ENCODE measurements at places on chromosomes 6 and 20. TPM values are rescaled to one million over a fixed set of nuclear protein-coding genes. Genes with fewer than 3 reads are reported as not detected.

DNA sequence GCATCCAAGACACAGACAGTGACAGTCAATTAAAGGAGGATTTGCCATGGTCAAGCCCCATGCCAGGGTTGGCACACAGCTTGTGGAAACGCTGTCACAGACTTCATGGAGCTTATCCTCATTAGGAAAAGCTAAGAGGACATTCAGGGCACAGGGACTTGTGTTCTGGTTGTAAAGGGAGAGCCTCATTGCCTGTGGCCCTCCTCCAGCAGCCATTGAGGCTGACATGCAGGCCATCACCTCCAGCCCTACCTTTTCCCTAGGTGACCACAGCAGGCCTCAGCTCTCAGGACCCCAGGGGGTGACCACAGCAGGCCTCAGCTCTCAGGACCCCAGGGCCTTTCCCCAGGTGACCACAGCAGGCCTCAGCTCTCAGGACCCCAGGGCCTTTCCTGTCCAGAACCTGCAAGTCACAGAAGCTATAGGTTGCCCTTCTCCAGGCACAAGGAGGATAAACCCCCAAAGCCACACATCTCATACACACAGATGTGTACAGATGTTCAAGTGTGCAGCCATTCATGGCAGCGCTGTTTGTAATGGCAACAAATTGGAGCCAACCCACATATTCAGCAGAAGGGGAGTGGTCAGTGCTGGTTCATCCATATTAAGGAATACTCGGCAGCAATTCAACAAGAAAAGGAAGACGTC lies 26.1 kb downstream of the DUSP22 start:
- DNase-seq: no peak

DNA sequence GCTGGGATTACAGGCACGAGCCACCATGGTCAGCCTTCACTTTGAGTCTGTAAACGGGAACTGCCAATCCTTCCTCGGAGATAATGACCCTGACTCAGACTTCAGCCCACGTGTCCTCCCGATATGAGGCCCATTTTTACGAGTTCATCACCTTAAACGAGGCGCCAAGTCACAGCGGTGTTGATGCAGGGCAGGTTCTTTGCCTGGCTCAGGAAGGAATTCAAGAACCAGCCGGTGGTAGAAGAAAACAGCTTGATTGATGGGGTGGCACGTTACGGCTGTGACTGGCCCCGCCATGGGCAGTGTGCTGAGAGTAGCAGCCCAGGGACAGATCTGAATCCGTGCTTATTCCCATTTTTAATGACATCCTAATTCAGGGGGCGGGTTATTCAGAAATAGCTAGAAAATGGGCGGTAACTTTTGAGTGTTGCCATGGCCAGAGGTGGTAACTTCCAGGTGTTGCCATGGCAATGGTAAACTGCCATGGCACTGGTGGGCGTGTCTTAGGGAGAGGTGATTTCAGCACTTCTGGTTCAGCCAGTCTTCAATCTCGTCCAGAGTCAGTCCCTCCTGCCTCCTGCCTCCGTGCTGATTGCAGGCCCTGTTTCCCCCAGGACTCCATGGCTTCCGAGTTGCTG lies 9.1 kb upstream of the MAP1LC3A start:
- DNase-seq: no peak

- no peak for DNase-seq
Measured at GRCh38 chr6:35164277-35164676, 23.1 kb upstream of the TCP11 start.

DNA sequence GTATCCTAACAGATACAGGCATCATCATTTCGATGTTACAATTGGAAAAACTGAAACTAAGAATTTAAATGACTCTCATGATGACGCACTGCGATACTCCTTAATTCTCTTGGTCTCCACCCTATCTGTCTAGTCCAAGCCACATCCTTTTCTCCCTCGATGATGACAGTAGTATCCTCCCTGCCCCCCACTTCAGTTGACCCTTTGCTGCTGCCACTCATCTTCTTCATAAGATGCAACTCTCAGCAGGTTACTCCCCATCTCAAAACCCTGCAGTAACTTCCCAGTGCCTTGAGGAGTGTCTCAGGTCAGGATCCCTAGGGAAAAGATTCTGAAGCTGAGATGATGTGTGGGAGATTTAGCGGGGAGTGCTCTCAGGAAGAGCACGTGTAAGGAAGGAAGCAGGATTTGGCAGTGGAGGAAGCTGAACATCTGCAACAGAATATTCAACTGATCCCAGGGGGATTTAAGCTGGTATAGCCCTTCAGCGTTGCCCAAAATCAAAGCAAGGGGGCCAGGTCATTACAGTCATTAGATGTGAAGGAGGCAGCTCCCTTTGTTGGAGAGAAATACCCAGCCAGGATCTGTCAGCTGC lies 16.1 kb downstream of the JPH2 start:
- no peak for DNase-seq

Gene ANKS1A
- 9.6 TPM for total RNA-seq

All from naive thymus-derived CD4-positive, alpha-beta T cell (primary cell).